ENCODE measurements at places on chromosomes 3 and 15. TPM values are rescaled to one million over a fixed set of nuclear protein-coding genes. Genes with fewer than 3 reads are reported as not detected.

DNA sequence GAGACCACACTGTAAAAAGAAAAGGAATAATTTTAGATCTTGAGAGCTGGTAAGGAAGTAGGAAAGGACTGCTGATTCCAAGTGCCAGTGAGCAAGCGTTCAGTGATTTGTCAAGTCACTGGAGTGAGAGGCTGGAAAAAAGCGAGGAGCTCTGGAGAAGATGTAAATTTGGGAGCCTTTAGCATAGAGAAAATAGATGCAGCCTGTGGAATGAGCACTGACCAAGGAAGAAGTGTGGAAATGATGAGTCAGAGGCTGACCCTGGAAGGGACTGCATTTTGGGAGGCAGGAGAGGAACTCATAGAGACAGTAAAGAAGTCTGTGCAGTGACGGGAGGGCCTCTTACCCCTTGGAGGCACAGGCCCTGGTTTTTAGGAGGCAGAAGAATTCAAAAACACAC, 17.1 kb upstream of the ABTB1 start:
- DNase-seq = no peak

SERPINI2 gene
- 2.2 TPM for total RNA-seq

DNA sequence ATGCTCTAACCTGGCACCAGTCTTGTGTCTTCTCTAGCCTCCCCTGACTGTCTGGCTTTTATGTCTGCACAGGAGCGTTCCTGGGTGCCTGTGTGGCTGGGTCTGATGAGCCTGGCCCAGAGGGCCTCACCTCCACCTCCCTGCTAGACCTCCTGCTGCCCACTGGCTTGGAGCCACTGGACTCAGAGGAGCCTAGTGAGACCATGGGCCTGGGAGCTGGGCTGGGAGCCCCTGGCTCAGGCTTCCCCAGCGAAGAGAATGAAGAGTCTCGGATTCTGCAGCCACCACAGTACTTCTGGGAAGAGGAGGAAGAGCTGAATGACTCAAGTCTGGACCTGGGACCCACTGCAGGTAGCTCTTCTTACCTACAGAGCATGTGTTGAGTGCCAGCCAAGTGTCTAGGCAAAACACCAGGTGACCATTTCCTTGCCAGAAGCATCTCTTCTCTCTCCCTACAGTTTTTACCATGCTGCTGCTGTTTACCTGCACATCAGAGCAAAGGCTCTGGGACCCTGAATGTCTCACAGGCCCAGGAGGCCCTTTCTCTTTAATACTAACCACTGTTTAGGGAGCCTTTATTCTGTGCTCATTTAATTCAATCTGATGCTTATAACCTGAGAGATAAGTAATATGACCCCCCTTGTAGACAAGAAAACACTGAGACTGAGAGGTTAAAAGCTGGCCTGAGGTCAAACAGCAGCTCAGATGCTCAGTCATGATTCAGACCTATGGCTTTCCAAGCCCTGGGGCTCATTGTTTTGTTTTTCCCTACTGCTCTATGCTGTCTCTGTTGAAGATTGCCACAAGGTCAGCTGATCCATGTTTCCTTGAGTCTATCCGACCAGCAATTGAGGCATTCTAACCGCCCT, 10.4 kb downstream of the PODXL2 start:
- no peak for DNase-seq

- DNase-seq = no peak
Measured at GRCh38 chr3:149489060-149489690, 14.7 kb downstream of the TM4SF4 start.

- DNase-seq = no peak
Measured at GRCh38 chr3:131772269-131773026, 262.4 kb downstream of the CPNE4 start.

DNA sequence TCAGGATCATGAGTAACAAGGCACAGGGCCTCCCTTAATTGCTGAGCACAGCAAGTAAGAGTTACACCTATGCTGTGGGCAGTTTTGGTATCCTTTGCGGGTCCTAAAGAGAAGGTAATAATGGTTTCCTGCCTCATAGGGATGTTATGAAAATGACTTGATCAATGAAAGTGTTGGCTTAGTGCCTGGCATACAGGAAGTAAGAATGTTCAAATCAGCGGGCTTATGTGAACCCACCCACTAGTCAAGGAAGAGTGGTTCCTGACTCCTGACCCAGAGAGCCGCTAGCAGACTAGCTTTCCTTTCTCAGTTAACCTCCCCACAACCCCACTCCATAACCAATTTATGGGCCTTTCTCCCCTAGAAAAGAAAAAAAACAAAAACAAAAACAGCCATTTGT, 5.2 kb upstream of the ADAMTS9 start:
- no peak for DNase-seq

DNA sequence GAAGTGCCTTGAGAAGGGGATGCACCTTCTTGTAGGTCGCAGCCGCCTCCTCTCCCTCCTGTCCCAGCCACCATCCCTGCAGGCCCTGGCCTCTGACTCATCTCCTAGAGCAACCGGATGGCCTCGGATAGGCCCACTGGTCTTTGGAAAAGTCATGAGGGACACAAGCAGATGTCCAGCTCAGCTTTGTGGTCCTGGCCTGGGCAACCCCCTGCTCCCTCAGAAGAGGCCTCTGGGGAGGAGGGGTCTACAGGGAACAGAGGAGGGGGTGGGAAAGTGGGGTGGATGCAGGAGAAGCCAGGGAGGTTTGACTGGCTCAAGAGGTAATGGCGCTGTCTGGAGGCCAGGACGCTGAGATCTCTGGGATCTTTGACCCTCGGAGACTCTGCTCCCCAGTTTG, 259.2 kb upstream of the TLE3 start:
- DNase-seq = no peak

DNA sequence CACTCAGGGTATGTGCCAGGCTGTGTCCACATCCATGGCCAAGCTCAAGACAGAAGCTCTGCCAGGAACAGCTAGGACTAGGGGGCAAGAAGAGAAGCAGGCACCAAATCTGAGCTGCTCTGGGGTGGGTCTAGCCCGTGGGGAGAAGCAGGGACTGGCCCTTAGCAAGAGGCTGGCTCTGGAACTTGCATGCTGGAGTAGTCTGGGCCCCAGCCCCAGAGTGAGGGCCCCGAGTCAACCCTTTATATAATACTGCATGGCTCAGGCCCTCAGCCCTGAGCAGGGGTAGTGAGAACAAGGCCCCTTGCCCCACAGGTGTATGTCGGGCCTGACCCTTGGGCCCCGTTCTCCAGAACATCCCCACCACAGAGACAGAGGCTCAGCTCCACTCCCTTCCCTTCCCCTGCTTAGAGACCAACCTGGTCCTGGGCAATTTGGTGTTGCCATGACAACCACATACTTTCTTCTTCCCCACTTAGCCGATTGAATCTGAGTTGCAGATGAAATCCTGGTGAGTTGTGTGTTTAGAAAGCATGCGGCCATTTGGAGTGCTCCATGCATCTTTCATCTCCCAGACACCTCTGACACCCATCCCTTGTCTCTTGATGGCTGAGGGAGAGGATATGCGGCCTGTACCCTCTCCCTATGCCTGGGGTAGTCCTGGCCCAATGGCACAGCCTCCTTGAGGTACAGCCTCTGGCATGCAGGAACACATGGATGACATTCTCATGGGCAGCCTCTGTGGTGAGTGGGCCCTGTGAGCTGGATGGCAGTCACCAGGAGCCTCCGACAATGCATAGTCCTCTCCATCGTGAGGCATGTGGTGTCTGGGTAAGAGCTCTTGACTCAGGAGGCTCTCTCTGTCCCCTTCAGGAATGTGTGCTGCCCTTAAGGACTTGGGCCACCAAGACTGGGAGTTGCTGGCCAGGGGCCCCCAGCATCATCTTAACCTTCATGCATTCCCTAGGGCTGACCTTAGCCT, 29.2 kb upstream of the SFMBT1 start:
- no peak for DNase-seq

MEF2A gene
- total RNA-seq = 166 TPM

- no peak for DNase-seq
Measured at GRCh38 chr3:171940151-171940649, 97.1 kb downstream of the TMEM212 start.

DNA sequence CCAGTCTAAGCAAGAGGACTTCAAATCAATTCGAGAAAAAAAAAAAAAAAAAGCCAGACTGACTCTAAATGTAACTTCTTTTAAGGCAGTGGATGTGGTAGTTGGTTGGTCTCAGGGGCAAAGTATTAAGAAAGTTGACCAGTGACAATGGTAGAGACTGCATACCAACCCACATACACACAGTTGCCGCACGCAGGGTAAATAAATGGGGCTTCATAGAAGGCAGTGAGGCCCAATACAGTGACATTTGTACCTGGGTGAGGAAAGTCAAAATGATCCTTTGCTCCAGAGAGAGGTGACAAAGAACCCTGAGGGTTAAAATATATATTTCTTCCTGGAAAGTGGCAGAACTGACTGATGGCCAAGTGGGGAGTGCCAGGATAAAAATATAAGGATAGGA, 100.8 kb upstream of the MEX3B start:
- DNase-seq = no peak

GUCA1C gene
- not detected for total RNA-seq

GRCh38 chr3:181935915-181936314, 224.2 kb downstream of the SOX2 start:
- DNase-seq = no peak

SH2D7 gene
- not detected for total RNA-seq

GRCh38 chr3:50121072-50122032, 32.6 kb downstream of the RBM5 start:
- DNase-seq = peak; percentile 91

DNA sequence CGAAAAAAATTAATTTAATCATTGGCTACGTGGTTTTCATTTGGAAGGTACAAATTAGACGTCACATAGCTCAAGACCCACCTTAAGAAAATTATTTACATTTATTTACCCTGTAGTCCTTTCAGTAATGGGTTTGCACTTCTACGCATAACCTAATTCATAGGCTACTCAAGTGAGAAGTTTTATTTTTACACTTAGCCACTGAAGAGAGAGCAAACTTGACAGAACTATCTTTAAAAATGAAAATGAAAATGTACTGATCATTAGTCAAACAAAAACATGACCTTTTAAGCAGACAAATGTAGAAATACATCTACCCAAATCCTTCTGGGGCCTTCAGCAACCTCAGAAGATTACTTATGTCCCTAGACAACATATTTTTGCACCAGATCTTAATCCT, 269.4 kb upstream of the TTC14 start:
- DNase-seq = no peak

FAIM gene
- total RNA-seq = 11.6 TPM

- DNase-seq = no peak
Measured at GRCh38 chr3:25471081-25471768, 43.2 kb downstream of the RARB start.

DNA sequence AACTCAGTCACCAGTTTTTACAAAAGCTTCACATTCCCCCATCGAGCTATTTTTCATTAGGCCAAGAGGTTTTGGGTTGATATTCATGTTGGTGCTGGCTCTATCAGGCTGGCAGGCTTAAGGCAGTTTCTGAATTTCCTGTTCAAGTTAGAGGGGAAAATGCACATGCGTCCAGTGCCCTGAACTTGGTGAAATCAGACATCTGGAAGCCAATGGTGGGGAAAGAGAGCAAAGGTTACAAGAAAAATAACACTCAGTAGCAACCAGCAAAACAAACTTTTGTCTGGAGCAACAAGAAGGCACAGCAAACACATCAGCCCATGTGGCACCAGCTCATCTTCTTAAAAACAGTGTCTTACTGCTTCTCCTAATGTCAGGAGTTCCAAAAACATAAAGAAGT, 155.6 kb upstream of the TSC22D2 start:
- DNase-seq = no peak

DNA sequence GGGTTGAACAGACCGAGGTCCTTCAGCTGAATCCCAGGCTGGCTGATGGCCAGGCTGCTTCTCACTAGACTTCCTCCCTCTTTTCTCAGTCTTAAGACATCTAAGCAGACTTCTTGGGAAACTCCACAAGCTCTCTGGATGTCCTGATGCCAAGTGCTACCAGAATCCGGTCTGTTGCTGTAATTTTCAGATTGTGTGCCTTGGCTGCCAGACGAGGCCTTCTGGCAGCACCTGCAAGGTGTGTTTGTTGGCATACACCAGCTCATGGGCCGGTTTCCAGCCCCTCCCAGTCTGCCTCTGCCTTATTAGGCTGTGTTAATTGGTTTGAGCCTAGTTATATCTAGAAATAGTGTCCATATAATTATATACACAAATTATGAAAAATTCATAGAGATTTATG, 120.6 kb downstream of the TNIK start:
- DNase-seq = peak; percentile 16

CDHR4 gene
- total RNA-seq = not detected

GRCh38 chr3:32442766-32443165, 51.1 kb downstream of the CMTM7 start:
- no peak for DNase-seq

CCDC39 gene
- 0.10 TPM for total RNA-seq

- DNase-seq = no peak
Measured at GRCh38 chr15:76451540-76451939, 115.0 kb downstream of the ISL2 start.

DNA sequence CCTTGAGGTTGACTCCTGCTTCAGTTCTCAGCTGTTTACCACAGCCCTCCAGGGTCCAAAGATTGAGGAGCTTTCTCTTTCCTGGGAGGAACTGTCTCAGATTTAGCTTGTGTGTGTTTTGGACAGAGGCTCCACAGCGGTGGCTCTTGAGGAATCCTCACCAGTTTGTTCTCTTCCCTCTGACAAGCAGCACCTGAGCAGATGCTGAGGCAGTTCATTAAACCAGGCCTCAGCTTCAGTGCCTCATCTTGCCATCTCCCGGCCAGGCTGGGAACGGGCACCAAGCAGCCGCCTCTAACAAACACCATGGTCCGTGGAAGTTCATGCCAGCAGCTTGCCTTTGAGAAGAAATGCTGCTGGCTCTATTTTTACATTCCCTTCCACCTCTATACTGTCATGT, 25.8 kb upstream of the TIMP4 start:
- no peak for DNase-seq

LRTM1 gene
- 84.2 TPM for total RNA-seq

GRCh38 chr15:65824941-65825544, 33.0 kb upstream of the DENND4A start:
- no peak for DNase-seq

GRCh38 chr3:43699864-43700263, 9.1 kb downstream of the ABHD5 start:
- no peak for DNase-seq

GRCh38 chr3:137013951-137014688, 56.3 kb downstream of the IL20RB start:
- peak; percentile 96 for DNase-seq

GRCh38 chr3:51921081-51921578, 18.0 kb upstream of the IQCF1 start:
- DNase-seq = no peak

SLC9A9 gene
- 28.4 TPM for total RNA-seq

GRCh38 chr3:126081618-126082361, 2.1 kb downstream of the SLC41A3 start:
- DNase-seq = peak; percentile 33

DNA sequence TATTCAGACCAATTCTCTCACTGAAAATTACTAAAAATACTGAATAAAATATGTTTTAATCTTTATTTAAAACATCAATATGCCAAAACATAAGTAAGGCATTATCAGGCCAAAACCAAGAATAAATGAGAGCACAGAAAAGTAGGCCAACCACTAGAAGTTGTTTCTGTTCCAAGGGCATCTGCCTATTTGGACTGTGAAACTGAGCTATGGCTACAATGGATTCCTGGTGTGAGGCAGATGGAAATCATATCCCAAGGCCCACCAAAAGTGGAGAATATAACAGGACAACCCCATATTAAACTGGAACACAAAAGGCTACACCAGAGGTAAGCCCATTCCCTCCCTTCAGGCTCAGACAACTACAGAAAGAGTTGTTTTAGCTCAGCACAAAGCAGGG, 302.8 kb upstream of the IL12A start:
- DNase-seq = no peak

LDHAL6B gene
- total RNA-seq = not detected

GRCh38 chr3:150495563-150496168, 50.6 kb downstream of the SERP1 start:
- DNase-seq = peak; percentile 82

- DNase-seq = no peak
Measured at GRCh38 chr3:73559749-73560148, 65.0 kb downstream of the PDZRN3 start.
